ENCODE measurements at places on chromosomes 5 and 9. TPM values are rescaled to one million over a fixed set of nuclear protein-coding genes. Genes with fewer than 3 reads are reported as not detected.

ISL1 gene
- total RNA-seq: not detected

DNA sequence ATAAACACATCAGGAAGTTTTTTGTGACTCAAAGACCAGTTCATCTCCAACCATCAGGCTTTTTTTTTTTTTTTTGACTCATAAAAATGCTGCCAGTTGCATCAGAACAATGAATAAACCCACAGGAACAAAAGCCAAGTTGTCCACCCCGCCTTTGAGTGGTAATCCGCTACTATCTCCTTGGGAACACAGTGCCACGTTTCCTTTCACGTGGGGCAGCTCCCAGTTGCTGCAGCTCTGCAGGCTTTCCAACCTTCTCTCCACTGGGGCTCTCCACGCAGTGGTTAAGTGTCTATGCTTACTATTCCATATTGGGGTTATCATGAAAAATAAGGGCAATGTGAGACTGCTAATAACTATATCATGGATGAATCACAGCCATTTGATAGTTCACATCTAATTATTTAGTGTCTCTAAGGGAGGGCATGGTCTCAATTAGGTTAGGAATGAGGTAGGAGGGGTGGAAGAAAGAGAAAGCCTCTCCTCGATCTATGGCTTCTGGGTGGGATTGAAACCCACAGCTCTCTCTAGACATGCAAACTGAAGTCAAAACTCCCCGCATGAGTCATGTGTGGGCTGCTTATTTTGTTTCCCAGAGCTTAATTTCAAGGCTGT, 55.8 kb upstream of the ACTBL2 start:
- DNase-seq: no peak

- DNase-seq: no peak
Measured at GRCh38 chr5:95907740-95908706, 53.6 kb downstream of the ELL2 start.

- no peak for DNase-seq
Measured at GRCh38 chr5:74289691-74290090, 350.8 kb downstream of the ENC1 start.

DNA sequence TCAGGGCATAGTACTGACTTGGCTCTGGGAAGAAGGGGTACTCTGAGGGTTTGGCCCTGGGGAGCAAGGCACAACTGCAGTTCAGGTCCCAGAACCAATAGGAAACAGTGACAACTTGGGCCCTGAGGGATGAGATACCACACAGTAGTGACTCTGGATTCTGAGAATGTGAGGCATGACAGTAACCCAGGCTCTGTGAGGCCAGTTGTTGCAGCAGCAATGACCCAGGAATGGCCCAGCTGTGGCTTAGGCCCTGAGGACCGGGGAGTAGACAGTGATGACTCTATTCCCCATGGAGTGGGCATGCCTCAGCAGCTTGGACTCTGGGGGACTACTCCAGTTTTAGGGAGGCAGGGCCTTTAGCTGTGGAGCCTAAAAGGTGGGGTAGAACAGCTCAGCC, 21.5 kb upstream of the NFIL3 start:
- DNase-seq: no peak

DNA sequence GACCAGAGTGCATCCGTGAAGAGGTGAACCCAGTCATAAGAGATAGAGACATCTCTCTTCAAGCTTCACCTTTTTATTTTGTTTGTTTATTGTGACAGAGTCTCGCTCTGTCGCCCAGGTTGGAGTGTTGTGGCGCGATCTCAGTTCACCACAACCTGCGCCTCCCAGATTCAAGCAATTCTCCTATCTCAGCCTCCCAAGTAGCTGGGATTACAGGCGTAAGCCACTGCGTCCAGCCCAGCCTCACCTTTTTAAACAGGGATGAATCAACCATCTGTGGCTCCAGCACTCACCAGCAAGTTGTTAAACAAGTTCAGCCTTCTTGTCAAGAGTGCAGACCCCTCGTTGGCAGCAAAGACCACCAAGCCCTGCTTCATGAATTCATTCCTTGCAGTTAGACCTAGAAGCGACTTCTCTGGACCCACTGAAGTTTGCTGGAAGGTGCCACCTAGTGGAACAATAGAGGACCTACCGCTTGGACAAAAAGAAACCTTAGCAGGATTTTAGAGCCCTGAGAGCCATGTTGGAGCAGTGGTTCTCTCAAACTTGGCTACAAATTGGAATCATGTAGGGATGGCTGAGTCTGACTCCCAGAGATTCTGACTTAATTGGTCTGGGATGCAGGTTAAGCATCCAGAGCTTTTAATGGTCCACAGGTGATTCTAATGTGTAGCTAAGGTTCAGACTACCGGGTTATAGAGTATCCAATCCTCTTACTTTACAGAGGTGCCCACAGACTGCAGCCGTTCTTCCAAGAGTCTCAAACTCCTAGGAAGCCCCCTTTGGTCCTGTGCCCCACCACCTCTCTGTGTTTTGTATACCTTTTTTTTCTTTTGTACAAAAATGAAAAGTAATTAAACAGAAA, 10.5 kb upstream of the GALNT10 start:
- no peak for DNase-seq

- no peak for DNase-seq
Measured at GRCh38 chr9:121750715-121751623, 99.5 kb downstream of the DAB2IP start.

GRCh38 chr5:157245886-157246285, 20.0 kb upstream of the CYFIP2 start:
- no peak for DNase-seq

GRCh38 chr5:80127116-80127552, 92.0 kb downstream of the THBS4 start:
- DNase-seq: no peak

Data from Right ventricle myocardium superior (tissue), 1 donor.